Omental fat pad (tissue), 4 donors: ENCODE measurements at places on chromosomes 12 and 14.
A peak's percentile ranks its signal among the peaks of the same experiment; 100 is the strongest.

DNA sequence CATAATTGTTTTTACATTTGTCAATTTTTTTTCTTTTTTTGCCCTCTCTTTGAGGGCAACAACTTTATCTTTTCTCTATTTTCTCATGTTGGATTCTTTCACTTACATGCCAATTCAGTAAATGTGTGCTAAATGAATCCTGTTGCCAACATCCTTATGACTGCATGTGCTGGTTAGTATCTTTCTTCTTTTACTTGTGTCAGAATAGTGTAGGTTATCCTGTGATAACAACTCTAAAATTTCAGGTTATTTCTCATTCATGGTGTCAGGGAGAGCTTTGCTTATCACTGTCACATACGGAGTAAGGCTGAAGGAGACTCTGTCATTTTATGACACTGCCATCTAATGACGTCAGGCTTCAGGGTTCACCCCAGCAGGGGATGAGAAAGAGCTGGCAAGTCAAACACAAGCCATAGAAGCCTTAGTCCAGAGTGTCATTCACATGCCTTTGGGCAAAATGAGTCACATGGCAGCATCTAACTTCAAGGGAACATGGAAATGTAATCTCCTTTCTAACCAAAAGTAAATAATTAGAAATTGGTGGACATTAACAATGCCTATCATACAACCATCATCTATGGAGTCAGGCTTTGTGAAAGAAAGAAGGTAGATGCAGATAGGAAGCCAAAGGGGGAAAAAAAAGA is 242.5 kb upstream of the ATP2B1 start:
- no peak for DNase-seq

GRCh38 chr14:98198385-98198784 is 1073.6 kb downstream of the BCL11B start:
- DNase-seq, result no peak

GRCh38 chr12:121595520-121595919 is 14.7 kb upstream of the KDM2B start:
- no peak for DNase-seq

- DNase-seq, result no peak
These were observed 55.7 kb downstream of the ITPK1 start for GRCh38 chr14:93059917-93060545.

GRCh38 chr12:75606956-75607355 is 95.5 kb upstream of the KRR1 start:
- DNase-seq, result no peak

GRCh38 chr12:39935275-39935674 is 170.6 kb downstream of the SLC2A13 start:
- DNase-seq, result no peak

GRCh38 chr14:57378661-57379060 is 11.7 kb upstream of the NAA30 start:
- no peak for DNase-seq

- DNase-seq, result no peak
These were observed 101.8 kb downstream of the SCARB1 start for GRCh38 chr12:124761871-124762270.

GRCh38 chr12:116996093-116996492 is 85.3 kb downstream of the FBXW8 start:
- no peak for DNase-seq

DNA sequence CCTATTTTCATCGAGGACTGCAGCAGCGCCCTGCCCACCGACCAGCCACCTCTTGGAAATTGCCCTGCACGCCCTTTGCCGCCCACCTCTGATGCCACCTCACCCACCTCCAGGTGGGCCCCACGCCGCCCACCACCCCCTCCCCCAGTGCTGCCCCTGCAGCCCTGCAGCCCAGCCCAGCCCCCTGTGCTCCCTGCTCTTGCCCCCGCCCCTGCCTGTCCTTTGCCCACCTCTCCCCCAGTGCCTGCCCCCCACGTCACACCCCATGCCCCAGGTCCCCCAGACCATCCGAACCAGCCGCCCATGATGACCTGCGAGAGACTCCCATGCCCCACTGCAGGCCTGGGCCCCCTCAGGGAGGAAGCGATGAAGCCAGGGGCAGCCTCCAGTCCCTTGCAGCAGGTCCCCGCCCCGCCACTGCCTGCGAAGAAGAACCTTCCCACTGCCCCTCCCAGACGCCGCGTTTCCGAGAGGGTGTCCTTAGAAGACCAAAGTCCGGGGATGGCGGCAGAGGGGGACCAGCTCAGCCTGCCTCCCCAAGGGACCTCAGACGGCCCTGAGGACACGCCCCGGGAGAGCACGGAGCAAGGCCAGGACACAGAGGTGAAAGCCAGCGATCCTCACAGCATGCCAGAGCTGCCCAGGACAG is 96.5 kb downstream of the LGMN start:
- no peak for DNase-seq

- DNase-seq, result no peak
These were observed 75.3 kb downstream of the ITPK1 start for GRCh38 chr14:93040443-93040842.

- no peak for DNase-seq
These were observed 3.4 kb downstream of the GPR84 start for GRCh38 chr12:54360717-54361456.

- DNase-seq, result no peak
These were observed 176.5 kb downstream of the PIWIL1 start for GRCh38 chr12:130514149-130514551.

DNA sequence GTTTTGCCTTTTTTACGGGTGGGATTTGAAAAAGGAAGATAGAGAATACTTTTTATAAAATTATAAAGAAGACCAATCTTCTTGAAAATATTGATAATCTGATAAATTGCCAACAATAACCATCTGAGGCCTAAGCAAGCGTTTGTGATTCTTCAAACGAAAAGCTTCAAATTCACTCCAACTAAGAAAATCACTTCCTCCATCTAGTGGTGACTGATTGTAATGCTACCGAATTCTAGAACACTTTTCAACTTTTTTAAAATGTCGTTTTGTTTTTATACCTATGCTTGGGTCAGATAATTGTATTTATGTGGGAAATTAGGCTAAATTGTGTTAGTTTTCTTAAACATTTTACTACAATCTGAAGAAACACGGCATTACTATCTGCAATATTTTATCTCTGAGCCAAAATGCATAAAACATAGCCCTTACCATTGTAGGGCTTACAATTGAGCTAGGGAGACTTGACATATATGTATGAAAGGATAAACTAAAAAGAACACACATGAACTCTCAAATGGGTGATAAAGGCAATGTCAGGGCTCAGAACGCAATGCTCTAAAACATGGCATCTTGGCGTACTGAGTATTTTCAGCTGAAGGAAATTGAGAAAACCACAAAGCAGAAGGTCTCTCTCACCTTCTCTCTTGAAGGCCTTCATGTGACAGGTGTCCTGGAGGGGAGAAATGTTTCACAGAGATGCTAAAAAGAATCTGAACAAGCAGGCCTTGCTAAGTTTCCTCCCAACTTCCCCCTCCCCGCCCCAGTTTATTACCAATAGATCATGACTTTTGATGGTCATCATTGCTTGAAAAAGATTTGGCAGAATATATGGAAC is 36.8 kb upstream of the G2E3 start:
- DNase-seq, result no peak

DNA sequence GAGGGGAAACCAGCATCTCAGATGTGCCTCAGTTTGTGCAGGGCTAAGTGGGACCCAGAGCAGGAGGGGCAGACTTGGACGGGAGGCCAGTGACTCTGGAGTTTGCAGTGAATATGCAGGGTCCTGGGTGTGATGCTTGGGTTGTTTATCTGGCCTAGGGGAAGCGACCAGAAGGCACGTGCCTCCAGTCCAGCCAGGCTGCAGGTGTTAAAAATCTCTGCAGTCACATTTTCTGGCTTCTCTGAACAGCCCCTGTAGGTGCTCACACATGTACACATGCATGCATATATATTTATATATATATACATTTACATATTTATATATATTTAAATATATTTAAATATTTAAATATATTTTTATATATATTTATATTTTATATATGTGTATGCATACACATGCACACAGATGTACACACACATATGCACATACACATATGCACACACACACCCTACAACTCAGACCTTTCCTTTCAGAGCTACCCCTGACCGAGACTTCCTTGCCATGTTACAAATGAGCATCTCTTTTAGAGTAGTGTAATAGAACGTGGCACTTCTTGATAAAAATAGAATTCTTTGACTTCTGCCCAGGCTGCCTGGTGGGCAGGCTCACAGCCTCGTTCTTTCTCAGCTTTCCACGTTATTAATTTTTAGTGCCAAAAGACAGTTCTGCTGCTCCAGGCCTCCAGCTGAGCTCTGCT is 26.8 kb upstream of the TCL1B start:
- DNase-seq, result no peak

DNA sequence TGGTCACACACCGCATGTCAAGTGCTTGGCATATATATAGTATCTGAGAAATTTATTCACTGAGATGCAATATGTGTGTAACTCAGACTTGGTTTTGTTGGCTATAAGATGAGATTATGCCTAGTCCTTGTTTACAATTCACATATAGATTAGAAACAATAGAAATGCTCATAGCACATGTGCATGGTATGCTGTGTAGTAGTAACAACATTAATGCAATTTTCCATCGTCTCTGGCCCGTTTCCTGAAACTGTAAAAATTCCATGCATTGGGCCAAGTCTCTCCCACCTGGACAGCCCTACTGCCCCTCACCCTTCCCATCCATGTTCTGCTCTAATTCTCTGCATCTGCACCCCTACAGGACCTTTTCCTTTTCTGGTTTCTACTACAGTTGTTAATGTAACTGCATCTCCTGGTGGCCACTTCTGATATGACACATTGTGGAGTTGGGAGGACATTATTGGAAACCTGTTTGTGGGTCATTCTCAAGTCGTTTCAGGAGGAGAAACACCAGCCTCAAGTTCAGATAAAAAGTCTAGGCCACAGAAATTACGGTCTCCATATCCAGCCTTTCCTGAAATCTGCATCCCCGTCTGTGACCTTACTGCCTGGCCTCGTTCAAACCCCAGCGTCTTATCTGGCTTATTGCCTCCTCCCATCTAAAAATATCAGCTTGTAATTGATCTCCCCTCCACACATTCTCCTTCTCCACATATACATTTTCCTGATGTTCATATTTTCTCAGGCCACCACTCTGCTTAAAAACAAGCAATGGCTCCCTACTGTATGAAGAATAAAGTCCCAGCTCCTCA is 37.5 kb downstream of the EMP1 start:
- DNase-seq, result peak; percentile 82

GRCh38 chr14:92490239-92490959 is 23.2 kb upstream of the RIN3 start:
- DNase-seq, result no peak

DNA sequence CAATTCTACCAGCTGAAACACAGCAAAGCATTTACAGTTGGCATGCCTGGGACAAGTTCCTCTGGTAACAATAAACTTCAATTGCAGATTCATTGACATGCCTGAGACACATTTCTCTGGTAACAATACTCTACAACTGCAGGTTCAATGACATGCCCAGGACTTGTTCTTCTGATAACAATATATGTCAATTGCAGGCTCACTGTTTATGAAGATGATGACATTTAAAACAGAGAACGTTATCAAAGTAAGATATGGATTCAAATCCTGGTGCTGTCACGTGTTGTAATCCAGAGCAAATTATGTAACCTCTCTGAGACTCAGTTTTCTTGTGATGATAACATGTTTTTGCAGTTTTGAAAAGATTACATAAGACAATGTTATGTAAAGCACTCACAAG is 20.5 kb downstream of the KITLG start:
- DNase-seq, result no peak

GRCh38 chr14:51118993-51119392 is 24.1 kb upstream of the TRIM9 start:
- no peak for DNase-seq
